ENCODE measurements at places on chromosomes 13 and 19.

GRCh38 chr13:59879281-59879680 lies 284.4 kb downstream of the DIAPH3 start:
- DNase-seq: no peak

- DNase-seq: no peak
These were observed 2.5 kb downstream of the PRTN3 start for GRCh38 chr19:843180-843835.

DNA sequence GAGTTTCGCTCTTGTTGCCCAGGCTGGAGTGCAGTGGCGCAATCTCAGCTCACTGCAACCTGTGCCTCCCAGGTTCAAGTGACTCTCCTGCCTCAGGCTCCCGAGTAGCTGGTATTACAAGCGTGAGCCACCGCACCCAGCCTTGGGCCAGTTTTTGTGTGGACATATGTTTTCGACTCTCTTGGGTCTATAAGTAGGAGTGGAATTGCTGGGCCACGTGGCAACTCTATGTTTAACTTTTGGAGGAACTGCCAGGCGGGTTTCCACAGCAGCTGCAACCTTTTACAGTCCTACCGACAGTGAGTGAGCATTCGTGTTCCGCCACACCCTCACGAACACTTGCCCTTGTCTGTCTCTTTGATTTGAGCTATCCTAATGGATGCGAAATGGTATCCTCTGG lies 44.9 kb downstream of the BICRA start:
- DNase-seq: no peak

DNA sequence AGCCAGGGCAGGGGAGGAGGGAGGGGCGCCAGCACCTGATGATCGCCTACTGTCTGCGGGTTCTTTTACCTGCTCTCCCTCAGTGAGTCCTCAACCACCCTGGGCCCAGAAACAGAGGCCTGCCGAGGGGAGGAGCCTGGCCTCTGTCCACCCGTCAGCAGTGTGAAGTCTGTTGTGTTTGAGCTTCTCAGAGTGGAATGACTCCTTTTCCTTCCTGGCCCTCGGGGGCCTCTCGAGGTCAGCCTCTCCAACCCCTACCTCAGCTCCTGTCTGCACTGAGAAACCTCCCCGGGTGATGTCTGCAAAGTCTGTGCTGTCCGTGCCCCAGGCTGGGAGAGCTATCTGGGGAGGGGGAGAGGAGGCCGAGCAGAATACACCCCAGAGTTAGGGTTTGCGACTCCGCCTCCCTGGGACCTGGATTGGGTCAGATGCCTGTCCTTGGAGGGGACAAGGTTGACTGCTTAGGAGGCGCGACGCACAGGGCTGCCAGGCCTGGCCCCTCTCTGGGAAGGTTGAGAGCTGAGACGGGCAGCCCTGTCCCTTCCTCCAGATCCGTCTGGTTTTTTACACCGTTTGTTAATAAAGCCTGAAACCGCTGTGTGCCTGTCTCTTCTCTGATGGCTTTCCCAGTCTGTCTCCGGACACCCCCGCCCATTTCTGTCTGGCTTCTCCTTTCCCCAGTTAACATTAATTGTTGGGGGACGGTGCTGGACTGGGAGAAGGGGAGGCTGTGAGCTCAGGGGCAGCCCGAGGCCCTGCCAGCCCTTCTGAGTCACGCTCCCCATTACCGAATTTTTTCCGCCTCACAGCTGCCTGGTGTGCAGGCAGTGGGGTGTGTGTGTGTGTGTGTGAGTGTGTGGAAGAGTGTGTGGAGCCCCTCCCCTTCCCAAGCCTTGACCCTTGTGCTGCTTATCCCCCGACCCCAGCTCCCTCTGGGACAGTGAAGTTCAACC lies 989 bp upstream of the SSC5D start:
- DNase-seq: no peak

GRCh38 chr19:3669082-3669946 lies 31.0 kb downstream of the PIP5K1C start:
- no peak for DNase-seq

- no peak for DNase-seq
These were observed 209.3 kb downstream of the LACC1 start for GRCh38 chr13:44088991-44089413.

DNA sequence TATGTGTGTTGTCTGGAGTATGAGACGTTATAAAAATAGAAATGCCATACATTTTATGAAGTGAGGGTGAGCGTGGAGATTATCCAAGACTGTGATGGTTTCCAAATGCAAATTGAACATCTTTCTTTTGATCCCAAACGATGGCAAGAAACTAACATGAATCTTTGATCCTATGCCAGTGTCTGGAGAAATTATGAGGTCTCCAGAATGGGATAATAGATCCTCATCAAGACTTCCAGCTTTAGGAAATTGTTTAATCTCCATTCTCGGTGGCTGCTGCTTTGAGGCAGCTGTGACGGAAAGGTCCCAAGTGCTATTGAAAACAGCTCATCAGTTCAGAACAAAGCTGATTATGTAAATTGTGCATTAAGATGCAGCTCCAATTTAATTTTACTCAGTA lies 30.8 kb downstream of the CBY2 start:
- no peak for DNase-seq

Data from stimulated activated CD8-positive, alpha-beta memory T cell treated with anti-CD3 and anti-CD28 coated beads, Interleukin-2, amount 100 ng/mL, for 1 hour (primary cell).